ENCODE measurements at places on chromosomes 7 and 10.
A peak's percentile ranks its signal among the peaks of the same experiment; 100 is the strongest.

DNA sequence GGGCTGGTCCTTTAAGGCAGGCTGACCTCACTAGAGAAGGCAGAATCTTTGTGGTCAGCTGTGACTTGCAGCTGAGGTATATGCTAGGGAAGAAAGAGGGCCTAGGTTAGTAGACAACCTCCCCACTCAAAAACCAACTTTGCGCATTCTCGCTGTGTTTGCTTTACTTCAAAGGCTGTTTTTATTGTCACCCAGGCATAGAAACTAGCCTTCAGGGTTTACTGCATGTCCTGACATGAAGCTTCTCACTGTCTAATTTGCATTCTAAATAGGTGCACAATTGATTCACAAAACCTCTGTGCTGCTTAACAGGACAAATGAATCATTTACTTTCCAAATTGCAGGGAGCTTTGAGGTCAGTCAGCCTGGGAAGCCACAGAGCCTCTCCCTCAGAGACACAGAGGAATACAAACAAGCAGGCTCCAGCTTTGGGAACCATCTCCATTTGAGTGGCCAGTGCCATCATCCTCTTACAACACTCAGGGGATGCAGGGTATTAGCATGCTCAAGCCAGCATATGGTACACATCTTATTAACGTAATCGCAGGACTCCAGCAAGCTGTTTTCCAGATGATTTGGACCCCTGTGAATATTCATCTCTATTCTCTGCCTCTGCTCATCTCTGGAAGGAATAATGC lies 596.4 kb upstream of the GHITM start:
- DNase-seq: no peak

DNA sequence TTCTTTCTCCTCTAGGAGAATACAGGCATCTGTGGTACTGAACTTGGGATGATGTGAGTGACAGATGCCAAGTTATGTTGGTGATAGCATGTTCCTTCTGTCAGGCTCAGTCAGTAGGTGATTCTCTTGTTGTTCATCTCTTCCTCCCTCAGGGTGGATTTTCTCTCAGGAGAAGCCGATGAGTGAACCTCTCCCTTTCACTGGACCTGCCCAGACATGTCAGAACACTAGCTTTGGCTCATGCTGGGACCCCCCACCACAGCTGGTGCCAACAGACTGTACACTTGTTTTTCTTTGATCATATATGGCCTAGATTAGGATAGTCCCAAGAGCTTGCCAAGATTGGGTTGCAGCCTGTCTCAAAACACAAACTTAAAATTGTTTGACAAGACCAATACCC lies 129.4 kb downstream of the BMPER start:
- no peak for DNase-seq

- DNase-seq: no peak
These were observed 246.7 kb downstream of the KLF6 start for GRCh38 chr10:3538291-3538655.

DNA sequence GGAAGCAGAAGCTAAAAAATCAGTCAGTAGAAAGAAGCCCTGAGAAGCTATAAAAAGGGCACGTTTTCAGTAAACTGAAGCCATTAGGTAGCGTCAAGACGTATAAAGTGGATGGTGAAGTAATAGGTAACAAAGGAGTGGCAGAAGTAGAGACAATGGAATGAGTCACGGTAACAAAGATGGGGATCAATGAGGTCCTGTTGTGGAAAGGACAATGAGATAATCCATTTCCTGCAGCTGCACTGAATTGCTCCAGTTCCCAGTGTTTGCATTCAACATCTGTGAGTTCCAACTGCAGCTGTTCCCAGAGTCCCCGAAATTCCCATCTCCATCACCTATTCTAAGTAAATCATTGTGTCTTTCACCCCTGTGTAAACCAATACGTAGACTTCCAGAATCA lies 4.8 kb upstream of the HYCC1 start:
- no peak for DNase-seq

DNA sequence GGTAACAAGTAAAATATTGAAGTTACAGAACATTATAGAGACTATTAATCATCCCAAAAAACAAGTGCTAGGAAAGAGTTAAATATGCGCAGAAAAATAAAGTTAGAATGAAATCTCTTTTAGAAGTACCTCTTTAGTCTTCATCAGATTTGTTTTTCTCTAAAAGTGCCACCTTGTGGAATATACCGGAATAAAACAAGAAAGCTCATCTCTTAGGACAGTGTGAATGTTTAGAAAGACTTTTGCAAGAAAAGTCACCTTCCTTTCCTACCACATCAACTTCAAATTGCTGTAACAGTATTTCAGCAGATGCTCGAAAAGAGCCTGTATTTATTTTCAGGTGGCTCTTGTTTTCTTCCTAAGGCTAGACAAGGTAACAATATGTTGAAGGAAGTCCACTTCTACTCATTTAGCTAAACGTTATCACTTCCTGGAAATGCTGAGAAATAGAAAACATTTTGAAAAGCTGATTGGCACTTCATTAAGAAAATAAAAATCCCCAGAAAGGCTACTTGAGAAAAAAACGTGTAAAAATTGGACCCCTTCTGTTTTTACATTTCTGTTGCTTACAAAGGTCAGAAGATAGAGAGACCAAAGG lies 19.8 kb upstream of the FAM133B start:
- peak; percentile 43 for DNase-seq

- no peak for DNase-seq
These were observed 34.4 kb downstream of the HIPK2 start for GRCh38 chr7:139743267-139743966.

- DNase-seq: no peak
These were observed at the start of gene SVIL for GRCh38 chr10:29634764-29635625. SVIL (minus strand) TSS chr10:29634971; CDS start chr10:29555058, 79,913 bp downstream.

- no peak for DNase-seq
These were observed 33.4 kb upstream of the HGF start for GRCh38 chr7:81803267-81803666.

DNA sequence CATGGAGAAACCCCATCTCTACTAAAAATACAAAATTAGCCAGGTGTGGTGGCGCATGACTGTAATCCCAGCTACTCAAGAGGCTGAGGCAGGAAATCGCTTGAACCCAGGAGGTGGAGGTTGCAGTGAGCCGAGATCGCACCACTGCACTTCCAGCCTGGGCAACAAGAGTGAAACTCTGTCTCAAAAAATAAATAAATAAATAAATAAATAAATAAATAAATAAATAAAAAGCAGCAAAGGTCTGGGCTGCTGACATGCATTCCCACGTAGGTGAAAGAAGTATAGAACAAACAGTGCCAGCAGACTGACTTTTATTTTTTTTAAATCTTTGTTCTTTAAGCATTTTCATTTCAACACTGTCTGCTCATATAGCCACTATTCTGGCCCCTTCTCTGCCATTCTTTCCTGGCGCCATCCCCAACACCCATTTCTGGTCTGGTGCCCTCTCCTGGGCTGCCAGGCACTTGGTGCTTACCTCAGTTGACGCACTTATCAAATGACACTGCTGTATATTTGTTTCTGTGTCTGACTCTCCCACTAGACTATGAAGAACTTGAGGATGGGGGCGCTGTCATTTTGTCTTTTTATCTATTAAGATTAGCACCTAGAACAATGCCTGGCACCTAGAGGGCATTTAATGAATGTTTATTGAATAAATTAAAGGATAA lies 15.6 kb downstream of the FAM107B start:
- peak; percentile 32 for DNase-seq

DNA sequence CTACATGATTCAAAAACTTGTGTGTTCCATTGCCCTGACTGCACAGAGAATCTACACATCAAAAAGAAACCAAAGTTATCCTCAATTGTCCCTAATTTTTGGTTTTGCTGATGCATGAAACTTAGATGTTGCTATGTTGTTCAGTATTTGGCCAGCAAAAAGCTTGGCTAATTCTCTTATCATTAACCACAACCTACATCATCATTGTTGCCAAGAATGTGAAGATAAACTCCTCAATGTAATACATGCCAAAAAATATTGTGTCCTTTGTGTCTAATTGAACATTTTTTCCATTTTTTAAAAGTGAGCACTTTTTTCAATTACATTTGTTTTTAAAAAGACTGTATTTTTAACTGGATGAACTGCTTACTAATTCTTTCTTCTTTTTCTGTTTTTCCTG lies 268.0 kb upstream of the SEMA3D start:
- DNase-seq: no peak

- DNase-seq: no peak
These were observed 172.6 kb upstream of the NRP1 start for GRCh38 chr10:33506838-33507661.

GRCh38 chr10:115063701-115064658 lies 29.2 kb upstream of the ATRNL1 start:
- no peak for DNase-seq

DNA sequence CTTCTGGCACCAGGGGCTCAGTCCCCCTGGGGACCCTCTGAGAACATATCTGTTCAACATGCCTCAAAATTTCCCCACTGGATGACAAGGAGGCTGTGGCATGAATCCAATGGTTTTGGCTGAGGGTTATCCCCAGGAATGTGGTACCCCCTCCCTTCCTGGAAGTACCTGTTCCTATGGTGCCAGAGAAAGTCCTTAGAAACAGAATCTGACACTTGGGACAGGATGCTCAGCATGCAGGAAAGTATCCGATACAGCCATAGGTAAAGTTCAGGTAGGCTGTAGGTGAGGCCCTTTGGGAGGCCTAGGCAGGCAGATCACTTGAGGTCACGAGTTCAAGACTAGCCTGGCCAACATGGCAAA lies 42.7 kb upstream of the A1CF start:
- DNase-seq: no peak

DNA sequence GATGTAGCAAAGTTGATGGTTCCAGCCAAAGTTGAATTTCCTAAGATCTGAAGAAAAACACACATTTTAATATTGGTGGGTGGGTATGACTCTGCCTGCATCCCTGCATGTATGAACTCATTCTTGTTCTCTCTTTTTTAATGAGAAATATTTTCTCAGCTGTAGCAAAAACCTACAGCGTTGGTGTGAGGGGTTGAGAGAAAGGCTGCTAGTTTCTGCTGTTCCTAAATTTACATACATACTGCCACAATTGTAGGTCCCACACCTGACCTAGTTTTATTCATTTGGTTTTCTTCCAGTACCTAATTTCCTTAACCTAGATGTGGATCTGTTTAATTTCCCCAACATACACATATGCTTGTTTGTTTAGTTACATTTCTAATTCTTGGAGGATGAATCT lies 4.6 kb downstream of the AGFG2 start:
- DNase-seq: no peak

DNA sequence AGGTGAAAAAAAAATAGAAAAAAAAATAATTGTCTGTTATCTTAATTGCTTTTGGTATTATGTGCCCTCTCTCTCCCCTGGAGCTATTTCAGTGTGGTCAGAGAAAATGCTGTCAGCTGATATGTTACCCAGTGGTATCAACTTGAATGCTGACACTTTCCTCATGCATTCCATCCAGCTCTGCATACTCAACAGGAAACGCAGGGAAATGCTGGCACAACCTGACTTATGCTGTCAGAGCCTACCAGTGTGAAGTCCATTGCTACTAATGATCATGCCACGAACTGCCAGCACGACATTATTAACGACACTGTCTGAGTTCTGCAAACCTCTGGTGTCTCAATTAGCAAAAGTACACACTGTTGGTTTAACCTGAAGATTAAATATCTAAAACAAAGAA lies 182.8 kb downstream of the ZWINT start:
- no peak for DNase-seq

DNA sequence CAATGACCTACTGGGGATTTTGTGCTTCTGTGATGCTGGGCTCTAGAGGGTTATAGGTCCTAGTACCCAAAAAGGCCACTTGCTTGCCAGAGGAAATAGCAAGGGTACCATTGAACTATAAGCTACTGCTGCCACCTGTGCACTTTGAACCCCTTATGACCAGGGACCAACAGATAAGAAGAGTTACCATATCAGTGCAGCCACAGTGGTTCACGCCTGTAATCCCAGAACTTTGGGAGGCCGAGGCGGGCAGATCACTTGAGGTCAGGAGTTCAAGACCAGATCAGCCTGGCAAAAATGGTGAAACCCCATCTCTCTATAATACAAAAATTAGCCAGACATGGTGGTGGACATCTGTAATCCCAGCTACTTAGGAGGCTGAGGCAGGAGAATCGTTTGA lies 15.5 kb upstream of the CNOT4 start:
- no peak for DNase-seq

- DNase-seq: no peak
These were observed 79.2 kb downstream of the APBB1IP start for GRCh38 chr10:26517141-26517867.

- no peak for DNase-seq
These were observed 287.8 kb upstream of the IGFBP3 start for GRCh38 chr7:46208635-46209525.

GRCh38 chr7:21364801-21365271 lies 63.0 kb upstream of the SP4 start:
- no peak for DNase-seq

GRCh38 chr7:29780346-29780745 lies 26.0 kb upstream of the WIPF3 start:
- no peak for DNase-seq

- no peak for DNase-seq
These were observed 97.9 kb downstream of the WDR11 start for GRCh38 chr10:120948889-120949608.

GRCh38 chr7:47080816-47081215 lies 501.1 kb downstream of the TNS3 start:
- DNase-seq: no peak

DNA sequence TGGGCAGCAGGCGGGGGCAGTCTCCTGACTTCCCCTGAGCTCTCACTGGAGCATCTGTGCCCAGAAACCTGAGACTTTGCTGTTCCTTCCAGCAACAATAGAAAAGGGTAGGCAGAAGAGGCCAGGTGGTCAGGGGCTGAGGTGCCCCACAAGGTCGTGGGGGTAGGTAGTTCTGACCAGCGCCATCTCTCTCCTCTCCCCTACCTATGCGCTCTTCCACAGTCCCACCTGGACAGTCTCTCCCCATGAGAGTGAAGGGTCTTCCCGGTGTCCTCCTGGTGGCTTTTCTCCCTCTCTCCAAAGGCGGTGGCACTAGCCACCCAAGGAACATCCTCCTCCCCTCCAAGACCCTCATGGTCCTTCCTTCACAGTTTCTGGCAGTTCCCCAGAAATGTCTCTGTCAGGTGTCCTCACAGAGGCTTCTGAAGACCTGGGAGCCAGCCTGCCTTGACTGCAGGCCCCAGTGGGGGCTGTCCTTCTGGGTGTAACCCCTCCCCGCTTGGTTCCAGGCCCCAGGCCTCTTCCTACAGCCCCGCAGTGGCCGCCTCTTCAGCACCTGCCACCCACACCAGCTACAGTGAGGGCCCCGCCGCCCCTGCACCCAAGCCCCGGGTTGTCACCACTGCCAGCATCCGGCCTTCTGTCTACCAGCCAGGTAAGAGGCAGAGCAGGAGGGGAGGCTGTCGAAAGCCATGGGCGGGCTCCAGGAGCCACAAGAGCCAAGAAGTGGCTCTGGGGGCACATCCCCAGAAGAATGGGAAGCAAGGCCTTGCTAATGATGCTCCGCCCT lies 41.3 kb downstream of the LDB3 start:
- DNase-seq: no peak

GRCh38 chr10:115844591-115844990 lies 428.4 kb downstream of the GFRA1 start:
- no peak for DNase-seq

- DNase-seq: no peak
These were observed 493.0 kb downstream of the ZNF479 start for GRCh38 chr7:56639173-56639746.

- DNase-seq: peak; percentile 48
These were observed 21.0 kb upstream of the CCDC71L start for GRCh38 chr7:106681815-106682495.

- peak; percentile 47 for DNase-seq
These were observed 8.9 kb downstream of the LCOR start for GRCh38 chr10:96840841-96841518.
